ENCODE measurements at places on chromosomes 1 and 21. TPM values are rescaled to one million over a fixed set of nuclear protein-coding genes. Genes with fewer than 3 reads are reported as not detected.

ANGPTL3 gene
- total RNA-seq = not detected

COX20 gene
- total RNA-seq = 9.8 TPM

OR2AK2 gene
- total RNA-seq = 0.35 TPM

DNA sequence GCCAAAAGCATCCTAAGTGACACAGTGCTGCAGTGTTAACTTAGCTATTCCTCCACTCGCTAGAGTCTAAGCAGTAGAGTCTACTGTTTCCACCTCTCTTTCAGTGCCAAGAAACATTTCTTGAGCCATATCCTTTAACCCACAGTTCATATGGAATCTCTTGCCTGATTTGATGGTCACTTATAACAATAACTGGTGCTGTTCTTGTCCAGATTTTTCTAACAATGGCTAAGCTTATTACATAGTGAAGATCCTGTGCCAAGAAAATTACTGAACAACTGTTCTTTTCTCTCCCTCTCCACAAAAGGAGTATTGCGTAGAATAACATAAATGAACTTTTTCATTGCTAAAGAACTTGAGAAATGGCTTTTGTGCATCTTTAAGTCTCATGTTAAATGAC lies 121.3 kb downstream of the CDC7 start:
- H3K4me1 ChIP-seq = peaks cover 10% of the 10 kb centered on the region
- no peak overlapping the region for H3K27ac ChIP-seq
- no peak overlapping the region for H3K4me3 ChIP-seq
- no peak for DNase-seq
- no peaks in the 10 kb centered on the region for H3K36me3 ChIP-seq

GRCh38 chr1:48761986-48762385 lies 14.7 kb downstream of the BEND5 start:
- no peak for DNase-seq
- no peak overlapping the region for H3K27ac ChIP-seq
- H3K4me3 ChIP-seq = no peak overlapping the region

- H3K4me1 ChIP-seq = peaks cover 5% of the 10 kb centered on the region
- no peak overlapping the region for H3K4me3 ChIP-seq
- peaks cover 6% of the 10 kb centered on the region for H3K36me3 ChIP-seq
- DNase-seq = no peak
Observed at GRCh38 chr1:53133261-53134041, 9.0 kb downstream of the SLC1A7 start.

DNA sequence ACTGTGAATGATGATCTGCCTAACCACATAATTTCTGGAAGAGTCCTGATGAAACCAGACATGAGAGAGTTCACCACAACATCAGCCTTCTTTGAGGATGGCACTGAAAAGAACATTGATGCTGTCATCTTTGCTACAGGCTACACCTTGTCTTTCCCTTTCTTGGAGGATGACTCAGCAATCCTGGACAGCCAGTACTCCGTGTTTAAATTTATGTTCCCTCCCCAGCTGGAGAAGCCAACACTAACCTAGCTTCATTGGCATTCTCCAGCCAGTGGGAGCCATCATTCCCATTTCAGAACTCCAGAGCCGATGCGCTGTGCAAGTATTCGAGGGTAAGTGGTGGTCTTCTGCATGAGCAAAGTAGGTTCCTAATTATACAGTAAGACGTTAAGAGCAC lies 164.1 kb upstream of the POGK start:
- H3K4me3 ChIP-seq = no peak overlapping the region
- DNase-seq = no peak
- H3K36me3 ChIP-seq = no peaks in the 10 kb centered on the region
- no peaks in the 10 kb centered on the region for H3K4me1 ChIP-seq
- H3K27ac ChIP-seq = no peak overlapping the region
